Heart left ventricle (tissue), 16 donors: ENCODE measurements at places on chromosomes 3 and 15. TPM values are rescaled to one million over a fixed set of nuclear protein-coding genes. Genes with fewer than 3 reads are reported as not detected.

MAP1A gene
- total RNA-seq, result 54.3 TPM

SPATA12 gene
- total RNA-seq, result not detected

LRRK1 gene
- 2.9 TPM for total RNA-seq

APOD gene
- 109 TPM for total RNA-seq

MUC20 gene
- total RNA-seq, result 3.2 TPM

MYLK gene
- 11.9 TPM for total RNA-seq

TRANK1 gene
- 4.9 TPM for total RNA-seq

GOLGA8R gene
- 1.1 TPM for total RNA-seq

RARRES1 gene
- 69.4 TPM for total RNA-seq

SI gene
- total RNA-seq, result not detected

KCNMB2 gene
- 2.0 TPM for total RNA-seq

PAQR5 gene
- 1.2 TPM for total RNA-seq

OR5AC2 gene
- total RNA-seq, result not detected

IL17RD gene
- total RNA-seq, result 7.7 TPM

C3orf20 gene
- total RNA-seq, result not detected

MAGEF1 gene
- total RNA-seq, result 31.8 TPM

PEX11A gene
- 8.9 TPM for total RNA-seq

TERC gene
- total RNA-seq, result 3.6 TPM

GATM gene
- total RNA-seq, result 12.9 TPM

ZNF80 gene
- total RNA-seq, result not detected

SCG5 gene
- not detected for total RNA-seq

GP9 gene
- total RNA-seq, result not detected

PPP1R14D gene
- not detected for total RNA-seq

ADIPOQ gene
- total RNA-seq, result 0.22 TPM

EEF1AKMT4 gene
- total RNA-seq, result 2.3 TPM

BRK1 gene
- 69.8 TPM for total RNA-seq

SST gene
- not detected for total RNA-seq

ZNF710 gene
- total RNA-seq, result 3.8 TPM

GABRA5 gene
- total RNA-seq, result not detected

SKOR1 gene
- 0.25 TPM for total RNA-seq

IL5RA gene
- 1.0 TPM for total RNA-seq

EXD1 gene
- total RNA-seq, result not detected

STRIT1 gene
- total RNA-seq, result 5.5 TPM

TICRR gene
- not detected for total RNA-seq

SLC24A5 gene
- total RNA-seq, result not detected

PYGO1 gene
- total RNA-seq, result 6.2 TPM

PIGX gene
- 18.8 TPM for total RNA-seq

TRH gene
- not detected for total RNA-seq

SPRED1 gene
- total RNA-seq, result 34.8 TPM

GOLIM4 gene
- 63.6 TPM for total RNA-seq

GOLGA8J gene
- not detected for total RNA-seq

SERINC4 gene
- total RNA-seq, result 0.34 TPM

CEP97 gene
- 10.3 TPM for total RNA-seq

SPTSSB gene
- total RNA-seq, result 0.16 TPM

NOX5 gene
- total RNA-seq, result not detected
